ENCODE measurements at places on chromosomes 1 and 21. TPM values are rescaled to one million over a fixed set of nuclear protein-coding genes. Genes with fewer than 3 reads are reported as not detected.

The TIE1 gene
- total RNA-seq = not detected

The HAPLN2 gene
- 0.55 TPM for total RNA-seq

- no peak overlapping the region for H3K4me3 ChIP-seq
- H3K36me3 ChIP-seq = no peaks in the 10 kb centered on the region
Measured at GRCh38 chr1:8456991-8457390, 139.1 kb downstream of the SLC45A1 start.

DNA sequence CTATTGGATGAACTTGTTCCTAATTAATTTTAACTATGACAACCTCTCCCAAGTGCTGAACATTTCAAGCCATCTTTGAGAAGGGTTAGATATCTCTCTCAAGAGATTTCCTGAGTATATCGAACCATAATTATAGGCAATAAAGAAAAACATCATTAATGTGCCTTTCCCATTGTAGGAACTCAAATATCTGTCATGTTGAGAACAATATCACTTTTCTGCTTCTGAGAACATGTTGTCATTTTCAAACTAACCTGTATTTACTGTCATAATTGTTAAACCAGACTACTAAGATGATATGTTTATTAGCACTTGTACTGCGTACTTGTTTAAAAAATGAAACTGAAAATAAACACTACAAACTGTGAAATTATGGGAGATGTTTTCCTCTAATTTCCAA is 4.3 kb downstream of the EPS15 start:
- H3K4me3 ChIP-seq = no peak overlapping the region
- H3K4me1 ChIP-seq = peaks cover 64% of the 10 kb centered on the region
- peaks cover 5% of the 10 kb centered on the region for H3K36me3 ChIP-seq

DNA sequence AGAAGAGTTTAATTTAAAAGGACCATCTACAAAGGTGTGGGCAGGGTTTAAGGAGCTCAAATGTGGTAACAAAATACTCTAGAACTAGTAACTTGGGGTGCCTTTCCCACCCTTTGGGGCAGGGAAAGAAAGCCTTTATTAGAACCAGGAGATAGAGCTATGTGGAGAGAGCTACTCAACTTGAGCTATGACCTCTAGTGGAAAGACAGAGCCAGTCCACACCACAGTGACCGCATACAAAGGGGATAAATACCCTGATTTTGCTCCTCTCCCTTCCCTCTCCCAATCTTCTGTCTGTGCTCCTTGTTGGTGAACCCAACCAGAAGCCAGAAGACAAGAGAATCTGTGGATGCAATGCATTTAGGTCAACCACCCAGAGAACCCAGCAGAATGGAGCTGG is 54.4 kb upstream of the JAK1 start:
- H3K4me3 ChIP-seq = no peak overlapping the region
- H3K36me3 ChIP-seq = peaks cover 2% of the 10 kb centered on the region
- no peak for DNase-seq
- H3K27me3 ChIP-seq = no peaks in the 10 kb centered on the region
- H3K27ac ChIP-seq = no peak overlapping the region

GRCh38 chr1:185774394-185774793 is 40.2 kb downstream of the HMCN1 start:
- H3K27me3 ChIP-seq = peaks cover 2% of the 10 kb centered on the region
- no peaks in the 10 kb centered on the region for H3K36me3 ChIP-seq
- no peak for DNase-seq
- H3K27ac ChIP-seq = no peak overlapping the region

- no peak overlapping the region for H3K27ac ChIP-seq
- DNase-seq = no peak
- H3K36me3 ChIP-seq = peaks cover 4% of the 10 kb centered on the region
Measured at GRCh38 chr1:116558140-116558549, 12.7 kb downstream of the CD58 start.

GRCh38 chr1:50424045-50424883 is 1.0 kb upstream of the DMRTA2 start:
- peak; percentile 43 for DNase-seq
- H3K4me3 ChIP-seq = peak overlapping the region; percentile 80
- peaks cover 57% of the 10 kb centered on the region for H3K4me1 ChIP-seq
- H3K36me3 ChIP-seq = no peaks in the 10 kb centered on the region
- H3K27me3 ChIP-seq = peaks cover 82% of the 10 kb centered on the region

DNA sequence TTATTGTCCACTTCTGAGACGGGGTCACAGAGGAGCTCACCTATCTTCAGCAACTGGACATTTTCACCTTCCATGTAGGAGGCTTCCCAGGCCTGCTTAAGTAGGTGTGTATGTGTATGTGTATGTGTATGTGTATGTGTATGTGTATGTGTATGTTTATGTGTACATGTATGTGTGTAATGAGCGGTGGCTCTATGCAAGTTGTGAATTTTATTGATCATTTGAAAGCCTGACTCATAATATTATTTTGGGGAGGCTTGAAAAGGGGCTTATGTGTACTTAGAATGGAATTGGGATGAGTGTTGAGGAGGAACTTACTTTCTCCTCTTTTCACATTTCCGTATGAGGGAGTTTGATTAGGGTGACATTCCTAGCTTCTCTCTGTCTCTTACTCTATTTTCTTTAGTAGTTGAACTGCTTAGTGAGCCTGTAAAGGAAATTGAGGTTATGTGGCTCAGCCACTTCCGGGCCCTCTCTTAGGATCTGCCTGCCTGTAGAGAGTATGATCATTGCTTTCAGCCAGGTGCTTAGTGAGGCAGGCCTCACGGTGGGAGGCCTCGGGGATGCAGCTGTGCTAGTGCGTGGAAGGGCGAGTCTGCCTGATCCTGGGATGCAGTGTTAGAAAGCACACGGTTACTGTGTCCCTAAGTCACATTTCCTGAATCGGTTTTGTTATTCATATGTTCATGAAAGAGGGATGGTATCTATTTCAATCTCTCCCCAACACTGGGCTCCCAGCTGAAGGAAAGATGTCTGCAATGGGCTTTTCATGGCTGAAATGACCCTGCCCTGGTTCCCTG is 61.0 kb downstream of the IER5 start:
- H3K27me3 ChIP-seq = no peaks in the 10 kb centered on the region
- DNase-seq = peak; percentile 90
- H3K27ac ChIP-seq = peak overlapping the region; percentile 81
- no peak overlapping the region for H3K4me3 ChIP-seq
- peaks cover 35% of the 10 kb centered on the region for H3K4me1 ChIP-seq
- no peaks in the 10 kb centered on the region for H3K36me3 ChIP-seq

DNA sequence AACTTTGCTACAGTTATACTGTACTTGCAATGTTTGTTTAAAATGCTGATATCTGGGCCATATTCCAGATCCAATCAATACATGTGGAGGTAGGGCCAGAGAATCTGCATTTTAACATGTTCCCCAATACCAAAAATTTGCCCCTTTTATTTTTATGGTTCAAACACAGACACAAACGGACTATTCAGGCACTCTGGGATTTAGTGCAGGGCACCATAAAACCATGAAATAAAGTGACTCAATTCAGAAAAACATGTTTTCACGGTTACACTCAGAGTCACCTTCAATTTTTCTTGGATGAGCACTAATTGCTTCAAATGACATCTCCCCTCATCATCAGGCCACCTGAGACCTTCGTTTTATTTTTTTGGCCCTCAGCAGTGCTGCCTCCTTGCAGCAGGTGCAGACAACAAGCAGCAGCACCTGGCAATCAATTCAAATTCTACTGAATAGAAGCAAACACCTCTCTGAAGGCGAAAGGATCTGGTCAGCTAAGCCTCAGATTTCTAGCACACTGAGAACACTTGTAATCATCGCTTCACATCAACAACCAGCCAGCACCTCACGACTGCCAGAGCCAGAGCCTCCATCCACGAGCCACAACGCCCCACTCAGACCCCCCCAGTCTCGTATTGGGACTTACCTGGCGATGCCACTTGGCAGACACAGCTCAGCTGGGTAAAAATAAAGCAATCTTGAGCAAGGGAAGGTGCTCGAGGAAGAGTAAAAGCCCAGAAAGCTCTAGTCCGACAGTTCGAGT is 1.1 kb downstream of the ERO1B start:
- H3K27ac ChIP-seq = no peak overlapping the region
- H3K27me3 ChIP-seq = no peaks in the 10 kb centered on the region
- peak; percentile 29 for DNase-seq
- peaks cover 6% of the 10 kb centered on the region for H3K36me3 ChIP-seq
- H3K4me3 ChIP-seq = peak overlapping the region; percentile 91

DNA sequence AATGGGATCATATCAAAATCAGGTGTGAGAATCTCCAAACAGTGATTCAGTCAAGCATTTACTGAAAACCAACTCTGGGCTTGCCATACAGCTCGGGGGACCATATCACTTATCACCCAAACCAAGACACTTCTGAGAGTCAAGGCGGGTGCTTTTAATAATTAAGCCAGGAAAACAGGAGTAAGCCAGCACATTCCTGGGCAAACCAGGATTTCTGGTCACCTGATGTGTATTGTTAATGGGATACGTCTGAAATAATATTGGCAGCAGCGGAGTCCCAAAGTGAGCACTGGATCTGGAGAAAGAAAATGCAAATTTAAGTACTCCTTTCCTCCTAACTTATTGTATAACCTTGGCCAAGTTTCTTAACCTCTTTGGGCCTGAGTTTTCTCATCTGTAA is 17.6 kb downstream of the OSCP1 start:
- H3K36me3 ChIP-seq = no peaks in the 10 kb centered on the region
- H3K27ac ChIP-seq = no peak overlapping the region
- H3K27me3 ChIP-seq = no peaks in the 10 kb centered on the region
- H3K4me3 ChIP-seq = no peak overlapping the region
- H3K4me1 ChIP-seq = no peaks in the 10 kb centered on the region
- no peak for DNase-seq

- peaks cover 11% of the 10 kb centered on the region for H3K36me3 ChIP-seq
- H3K4me1 ChIP-seq = peaks cover 42% of the 10 kb centered on the region
- peak overlapping the region; percentile 86 for H3K4me3 ChIP-seq
- peak; percentile 20 for DNase-seq
Measured at GRCh38 chr1:155322571-155322952, 1.9 kb downstream of the RUSC1 start.
